Activated naive CD4-positive, alpha-beta T cell treated with anti-CD3 and anti-CD28 coated beads, Interleukin-2, amount 10 ng/mL, durations not matched to agents 7 days and 5 days (primary cell): ENCODE measurements at places on chromosomes 6 and 20.

GRCh38 chr6:52554684-52555280 lies 22.1 kb downstream of the TRAM2 start:
- no peak overlapping the region for H3K27ac ChIP-seq
- no peaks in the 10 kb centered on the region for H3K27me3 ChIP-seq
- H3K4me1 ChIP-seq: no peaks in the 10 kb centered on the region
- no peaks in the 10 kb centered on the region for H3K36me3 ChIP-seq
- DNase-seq: no peak

GRCh38 chr6:1110941-1111349 lies 201.0 kb upstream of the FOXQ1 start:
- no peak overlapping the region for H3K4me3 ChIP-seq
- H3K27ac ChIP-seq: no peak overlapping the region
- H3K4me1 ChIP-seq: no peaks in the 10 kb centered on the region
- H3K27me3 ChIP-seq: peaks cover 4% of the 10 kb centered on the region
- no peak for DNase-seq

DNA sequence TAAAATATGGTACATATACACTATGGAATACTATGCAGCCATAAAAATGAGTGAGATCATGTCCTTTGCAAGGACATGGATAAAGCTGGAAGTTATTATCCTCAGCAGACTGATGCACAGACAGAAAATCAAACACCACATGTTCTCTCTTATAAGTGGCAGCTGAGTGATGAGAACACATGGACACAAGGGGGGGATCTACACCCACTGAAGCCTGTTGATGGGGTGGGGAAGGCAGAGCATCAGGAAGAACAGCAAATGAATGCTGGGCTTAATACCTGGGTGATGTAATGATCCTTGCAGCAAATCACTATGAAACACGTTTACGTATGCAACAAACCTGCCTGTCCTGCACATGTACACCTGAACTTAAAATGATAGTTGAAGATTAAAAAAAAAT lies 71.3 kb downstream of the MANEA start:
- no peak for DNase-seq
- H3K4me1 ChIP-seq: no peaks in the 10 kb centered on the region
- H3K27me3 ChIP-seq: no peaks in the 10 kb centered on the region
- H3K27ac ChIP-seq: no peak overlapping the region
- no peaks in the 10 kb centered on the region for H3K36me3 ChIP-seq

DNA sequence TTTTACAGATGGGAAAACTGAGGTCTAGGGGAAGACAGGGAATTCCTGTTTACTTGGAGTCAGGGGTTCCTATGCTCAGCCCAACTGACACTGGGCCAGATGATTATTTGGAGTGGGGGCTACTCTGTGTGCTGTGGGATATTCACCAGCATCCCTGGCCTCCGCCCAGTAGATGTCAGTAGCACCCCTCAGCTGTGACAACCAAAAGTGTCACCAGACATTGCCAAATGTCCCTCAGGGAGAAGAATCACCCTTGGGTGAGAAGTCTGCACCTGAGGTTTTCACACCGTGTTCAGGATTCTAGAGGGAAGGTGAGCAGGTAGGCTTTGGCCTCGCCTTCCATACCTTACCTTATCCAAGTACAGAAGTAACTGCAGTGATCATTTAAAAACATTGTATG lies 27.6 kb downstream of the CDH26 start:
- peak; percentile 41 for DNase-seq
- no peaks in the 10 kb centered on the region for H3K4me1 ChIP-seq
- H3K27me3 ChIP-seq: no peaks in the 10 kb centered on the region

DNA sequence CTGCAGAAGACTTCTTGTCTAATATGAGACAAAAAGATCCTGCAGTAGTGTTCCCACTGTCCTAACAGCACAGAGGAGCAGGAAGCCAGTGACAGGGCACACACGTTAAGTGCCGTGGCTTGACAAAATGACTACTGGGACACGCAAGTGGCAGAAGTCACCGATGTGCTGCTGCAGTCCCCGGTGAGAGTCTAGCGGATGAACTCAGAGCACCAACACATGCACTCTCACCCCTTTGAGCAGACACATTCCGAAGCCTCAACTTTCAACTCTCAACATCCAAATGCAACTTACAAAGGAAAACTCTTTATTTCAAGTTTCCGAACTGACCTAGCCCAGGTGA lies 898 bp downstream of the LAMA4 start:
- H3K27me3 ChIP-seq: peaks cover 45% of the 10 kb centered on the region
- no peak overlapping the region for H3K27ac ChIP-seq
- H3K4me1 ChIP-seq: peaks cover 14% of the 10 kb centered on the region
- no peaks in the 10 kb centered on the region for H3K36me3 ChIP-seq
- H3K4me3 ChIP-seq: peak overlapping the region; percentile 60

DNA sequence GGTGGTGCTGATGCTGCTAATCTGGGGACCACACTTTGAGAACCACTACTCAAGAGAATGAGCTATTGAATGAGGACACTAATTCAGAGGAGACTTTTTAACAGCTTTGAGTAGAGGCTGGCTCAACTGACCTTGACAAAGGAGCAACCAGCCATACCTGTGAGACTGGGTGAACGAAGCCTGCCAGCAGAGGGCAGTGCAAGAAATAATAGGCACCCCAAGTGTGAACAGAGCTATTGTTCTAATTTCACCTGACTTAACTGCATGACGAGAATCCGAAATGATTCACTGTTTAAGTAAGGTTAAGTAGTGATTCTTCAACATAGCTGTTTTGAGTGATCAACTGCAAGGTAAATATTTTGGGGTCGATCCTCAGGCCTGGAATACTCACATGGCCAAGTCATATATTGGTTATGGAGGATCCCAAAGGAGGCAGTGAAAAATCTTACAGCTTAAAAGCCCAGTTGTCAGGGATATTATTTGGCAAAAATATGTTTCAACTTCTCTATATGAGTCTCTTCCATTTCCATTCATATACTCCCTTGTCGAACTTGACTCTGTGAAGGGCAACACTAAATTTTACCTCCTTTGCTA lies 550.5 kb upstream of the MARCKS start:
- H3K4me3 ChIP-seq: no peak overlapping the region
- H3K27ac ChIP-seq: no peak overlapping the region
- DNase-seq: peak; percentile 58
- H3K27me3 ChIP-seq: no peaks in the 10 kb centered on the region

DNA sequence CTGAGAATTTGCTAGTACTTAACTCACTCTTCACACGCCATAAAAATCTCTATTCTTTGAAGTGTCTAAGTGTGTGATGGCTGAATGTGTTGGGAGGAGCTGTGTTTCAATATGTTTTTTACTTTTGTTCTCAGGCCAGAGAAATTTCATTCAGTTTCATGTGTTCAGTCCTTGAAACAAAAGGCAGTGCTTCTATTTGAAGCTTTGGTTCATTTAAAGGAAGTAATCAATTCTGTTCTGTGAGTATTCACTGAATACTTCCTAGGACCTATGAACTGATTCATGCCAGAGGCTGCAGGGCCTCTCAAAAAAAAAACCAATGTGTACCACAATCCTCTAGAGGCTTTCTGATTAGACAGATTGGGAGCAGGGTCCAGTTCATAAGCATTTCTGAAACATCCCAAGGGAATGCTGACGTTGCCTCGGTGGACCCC lies 12.4 kb upstream of the F13A1 start:
- DNase-seq: no peak
- H3K27me3 ChIP-seq: peaks cover 10% of the 10 kb centered on the region
- H3K27ac ChIP-seq: no peak overlapping the region

GRCh38 chr20:2557873-2558580 lies 21.7 kb downstream of the TMC2 start:
- H3K27me3 ChIP-seq: peaks cover 74% of the 10 kb centered on the region
- no peak overlapping the region for H3K4me3 ChIP-seq

DNA sequence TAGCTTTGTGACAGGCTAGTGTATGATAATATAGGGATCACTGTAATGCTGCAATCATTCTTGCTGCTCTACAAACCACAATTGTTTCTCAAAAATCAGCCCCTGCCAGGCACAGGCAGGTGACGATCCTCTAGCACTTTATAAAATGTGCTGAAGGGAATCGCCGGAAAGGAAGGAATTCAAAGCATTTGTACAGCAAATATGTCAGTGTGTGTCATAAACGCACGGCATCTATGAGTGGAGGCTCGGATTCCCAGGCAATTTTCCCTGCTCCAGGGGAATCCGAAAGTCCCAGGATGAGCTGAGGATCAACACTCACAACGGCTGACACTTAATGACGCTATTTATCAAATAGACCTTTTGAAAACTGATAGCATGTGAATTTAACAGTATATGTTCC lies 1.4 kb downstream of the PHACTR1 start:
- H3K36me3 ChIP-seq: no peaks in the 10 kb centered on the region
- no peak overlapping the region for H3K27ac ChIP-seq
- H3K4me3 ChIP-seq: no peak overlapping the region
- no peak for DNase-seq
- H3K27me3 ChIP-seq: no peaks in the 10 kb centered on the region

DNA sequence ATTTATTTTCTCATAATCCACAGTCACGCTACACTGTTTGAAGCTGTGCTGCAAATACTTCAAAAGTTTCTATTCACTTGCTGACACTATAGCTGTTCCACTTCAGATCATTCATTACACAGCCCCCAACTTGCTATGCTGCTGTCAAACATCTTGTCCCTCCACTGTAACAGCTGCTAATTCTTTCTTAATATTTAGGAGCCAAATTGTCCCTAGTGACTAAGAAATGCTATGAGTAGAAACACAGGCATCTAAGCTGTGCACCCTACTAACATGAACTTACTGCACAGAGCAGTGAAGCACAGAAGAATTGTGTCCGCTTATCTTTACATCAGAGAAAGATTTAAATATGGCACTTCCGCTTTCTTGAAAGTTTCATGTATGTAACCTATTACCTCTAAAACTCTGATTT lies 91.3 kb downstream of the PDE10A start:
- H3K4me1 ChIP-seq: no peaks in the 10 kb centered on the region
- no peaks in the 10 kb centered on the region for H3K27me3 ChIP-seq
- no peak overlapping the region for H3K27ac ChIP-seq

DNA sequence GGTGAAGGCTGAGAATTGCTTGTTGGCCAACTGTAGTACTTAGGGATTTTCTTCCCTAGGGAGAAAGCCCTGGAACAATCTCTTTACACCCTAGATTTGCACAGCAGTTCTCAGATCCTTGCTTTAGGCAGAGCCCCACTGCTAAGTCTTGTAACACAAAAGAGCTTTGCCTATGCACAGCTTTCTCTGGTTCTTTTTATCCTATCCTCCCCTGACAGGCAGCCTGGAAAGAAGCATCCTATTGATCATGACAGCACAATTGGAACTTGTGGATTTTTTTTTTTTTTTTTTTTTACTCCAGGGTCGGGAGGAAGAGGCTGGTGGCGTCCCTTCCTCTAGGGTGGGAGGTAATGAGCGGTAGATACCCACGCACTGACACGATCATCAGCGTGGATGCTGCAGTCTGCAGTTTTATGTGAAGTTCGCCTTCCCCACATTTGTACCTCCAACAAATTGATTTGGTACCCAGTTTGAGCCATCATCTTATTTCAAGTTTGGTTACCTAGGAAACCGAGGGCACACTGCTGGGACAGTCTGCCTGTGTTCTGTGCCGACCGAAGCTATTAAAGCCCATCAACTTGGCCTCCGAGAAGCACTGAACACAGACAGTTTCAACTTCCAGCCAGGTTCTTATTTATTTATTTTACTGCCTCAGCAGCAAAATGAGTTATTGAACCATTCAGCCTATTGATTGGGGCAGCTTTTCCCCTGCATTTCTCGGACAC lies 110.1 kb downstream of the NRN1 start:
- H3K4me1 ChIP-seq: peaks cover 17% of the 10 kb centered on the region
- H3K27me3 ChIP-seq: peaks cover 12% of the 10 kb centered on the region
- no peak for DNase-seq
- no peak overlapping the region for H3K4me3 ChIP-seq
- H3K36me3 ChIP-seq: no peaks in the 10 kb centered on the region

- H3K27me3 ChIP-seq: no peaks in the 10 kb centered on the region
- H3K4me3 ChIP-seq: no peak overlapping the region
- peak; percentile 61 for DNase-seq
- H3K36me3 ChIP-seq: peaks cover 15% of the 10 kb centered on the region
- peaks cover 6% of the 10 kb centered on the region for H3K4me1 ChIP-seq
Observed at GRCh38 chr6:127302728-127303660, 36.3 kb downstream of the RNF146 start.

GRCh38 chr6:160088069-160088783 lies 33.4 kb upstream of the SLC22A1 start:
- H3K36me3 ChIP-seq: peaks cover 67% of the 10 kb centered on the region
- H3K4me1 ChIP-seq: peaks cover 11% of the 10 kb centered on the region
- H3K27ac ChIP-seq: no peak overlapping the region
- H3K4me3 ChIP-seq: no peak overlapping the region
- H3K27me3 ChIP-seq: no peaks in the 10 kb centered on the region
- no peak for DNase-seq

DNA sequence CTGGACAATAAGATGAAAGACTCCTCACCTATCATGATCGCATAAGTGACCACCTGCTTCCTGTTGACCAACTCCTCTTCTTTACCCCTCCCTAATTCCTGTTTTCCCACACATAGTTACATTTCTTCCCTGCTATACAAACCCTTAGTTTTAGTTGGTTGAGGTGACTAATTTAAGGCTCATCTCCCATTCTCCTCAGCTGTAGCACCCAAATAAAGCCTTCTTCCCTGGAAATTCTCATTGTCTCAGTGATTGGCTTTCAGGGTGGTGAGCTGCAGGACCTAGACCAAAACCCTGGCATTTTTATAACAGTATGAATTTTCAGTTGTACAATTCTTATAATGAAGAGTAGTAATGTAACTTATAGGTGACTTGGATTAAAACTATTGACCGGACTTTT lies 2.1 kb downstream of the FKBP1C start:
- H3K4me1 ChIP-seq: no peaks in the 10 kb centered on the region
- no peak overlapping the region for H3K4me3 ChIP-seq
- DNase-seq: no peak
- no peak overlapping the region for H3K27ac ChIP-seq

DNA sequence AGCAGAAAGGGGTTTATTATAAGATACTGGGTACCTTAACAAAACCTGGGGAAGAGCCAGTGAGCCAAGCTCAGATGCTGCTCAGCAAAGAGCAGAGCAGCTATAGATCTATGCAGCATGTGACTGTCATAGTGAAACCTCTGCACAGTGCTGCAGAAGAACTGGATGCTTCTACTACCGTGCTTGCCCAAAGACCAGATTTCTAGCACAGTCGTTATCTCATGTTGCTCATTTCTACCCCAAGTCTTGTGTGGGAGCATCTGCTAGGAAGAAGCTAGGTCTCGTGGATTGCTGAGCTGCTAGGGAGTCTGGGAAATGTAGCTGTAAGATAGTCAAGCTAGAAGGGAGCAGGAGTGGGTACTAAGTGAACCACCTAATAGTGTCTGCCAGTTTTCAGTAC lies 31.7 kb upstream of the GNRH2 start:
- H3K4me3 ChIP-seq: no peak overlapping the region
- no peak for DNase-seq
- H3K4me1 ChIP-seq: peaks cover 28% of the 10 kb centered on the region

DNA sequence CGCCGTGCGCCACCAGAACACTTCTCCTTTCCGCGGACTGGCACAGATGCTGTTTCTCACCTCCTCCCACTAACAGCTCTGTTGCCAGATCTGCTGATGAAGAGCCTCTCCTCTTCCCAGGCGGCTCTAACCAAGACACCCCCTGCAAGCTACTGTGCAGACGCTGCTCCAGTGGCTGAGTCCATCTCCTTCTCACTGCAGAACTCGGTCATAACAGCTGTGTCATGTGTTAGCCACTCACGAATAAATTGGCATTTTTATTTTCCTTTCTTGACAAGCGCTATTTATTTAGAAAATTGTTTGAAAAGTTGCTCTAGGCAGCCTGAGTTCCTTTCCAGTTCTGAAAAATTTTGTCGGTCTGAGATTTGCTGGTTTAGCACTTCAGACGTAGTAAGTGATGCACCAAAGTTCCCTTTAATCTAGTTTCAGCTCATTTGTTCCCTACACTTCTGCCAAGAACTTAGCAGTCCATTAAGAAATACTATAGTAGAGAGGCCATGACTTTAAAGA lies 12.8 kb upstream of the PLEKHG1 start:
- peak overlapping the region; percentile 60 for H3K27ac ChIP-seq
- H3K4me3 ChIP-seq: no peak overlapping the region
- H3K4me1 ChIP-seq: no peaks in the 10 kb centered on the region
- no peak for DNase-seq
- H3K36me3 ChIP-seq: no peaks in the 10 kb centered on the region
